Stomach (tissue), 19 donors: ENCODE measurements at places on chromosomes 3 and 15. TPM values are rescaled to one million over a fixed set of nuclear protein-coding genes. Genes with fewer than 3 reads are reported as not detected.

Gene SCN5A
- 0.14 TPM for total RNA-seq

Gene AMT
- 24.2 TPM for total RNA-seq

DNA sequence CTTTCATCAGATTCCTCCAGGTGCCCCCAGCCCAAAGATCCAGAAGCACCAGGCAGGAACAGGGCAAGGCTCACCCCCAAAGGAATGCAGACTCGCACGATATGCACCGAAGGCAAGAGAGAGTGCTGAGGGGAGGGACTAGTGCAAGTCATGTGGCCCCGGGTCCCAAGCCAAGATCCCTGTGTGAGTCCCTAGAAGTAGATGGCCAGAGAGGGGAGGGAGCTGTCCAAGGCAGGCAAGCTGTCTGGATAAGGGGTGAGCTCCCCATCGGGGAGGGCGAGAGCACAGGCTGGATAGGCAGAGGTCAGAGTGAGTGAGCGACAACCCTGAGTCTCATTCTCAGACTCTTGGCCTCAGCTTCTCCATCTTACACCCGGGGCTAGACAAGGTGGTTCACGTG is 171.5 kb upstream of the LINGO1 start:
- peaks cover 3% of the 10 kb centered on the region for H3K27me3 ChIP-seq
- no peak overlapping the region for H3K27ac ChIP-seq
- DNase-seq: no peak
- H3K36me3 ChIP-seq: no peaks in the 10 kb centered on the region
- no peaks in the 10 kb centered on the region for H3K4me1 ChIP-seq
- no peak overlapping the region for H3K4me3 ChIP-seq

GRCh38 chr3:132047209-132047608 is 12.4 kb upstream of the CPNE4 start:
- no peaks in the 10 kb centered on the region for H3K27me3 ChIP-seq
- DNase-seq: no peak
- no peak overlapping the region for H3K27ac ChIP-seq
- no peaks in the 10 kb centered on the region for H3K36me3 ChIP-seq

- no peaks in the 10 kb centered on the region for H3K4me1 ChIP-seq
- H3K27ac ChIP-seq: no peak overlapping the region
- DNase-seq: no peak
- H3K27me3 ChIP-seq: no peaks in the 10 kb centered on the region
These were observed 72.1 kb upstream of the TNIK start for GRCh38 chr3:171532294-171532693.

DNA sequence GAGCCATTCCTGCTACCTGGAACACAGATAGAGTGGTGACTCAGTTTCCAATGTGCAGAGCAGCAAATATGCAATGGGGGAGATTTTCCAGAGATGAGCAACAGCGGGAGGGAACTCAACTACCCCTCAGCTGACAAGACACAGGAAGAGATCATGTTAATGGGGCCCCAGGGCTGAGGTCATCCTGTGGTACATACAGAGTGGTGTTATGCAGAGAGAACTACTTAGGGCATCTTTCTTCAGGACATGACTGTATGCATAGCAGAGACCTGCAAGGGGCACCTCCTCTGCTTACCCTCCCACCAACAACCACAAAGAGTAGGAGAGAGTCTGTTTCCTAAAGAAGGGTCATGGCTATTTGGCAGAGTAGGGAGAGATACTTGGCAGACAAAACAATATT is 6.8 kb upstream of the TBC1D5 start:
- no peaks in the 10 kb centered on the region for H3K4me1 ChIP-seq
- DNase-seq: no peak
- H3K4me3 ChIP-seq: no peak overlapping the region

DNA sequence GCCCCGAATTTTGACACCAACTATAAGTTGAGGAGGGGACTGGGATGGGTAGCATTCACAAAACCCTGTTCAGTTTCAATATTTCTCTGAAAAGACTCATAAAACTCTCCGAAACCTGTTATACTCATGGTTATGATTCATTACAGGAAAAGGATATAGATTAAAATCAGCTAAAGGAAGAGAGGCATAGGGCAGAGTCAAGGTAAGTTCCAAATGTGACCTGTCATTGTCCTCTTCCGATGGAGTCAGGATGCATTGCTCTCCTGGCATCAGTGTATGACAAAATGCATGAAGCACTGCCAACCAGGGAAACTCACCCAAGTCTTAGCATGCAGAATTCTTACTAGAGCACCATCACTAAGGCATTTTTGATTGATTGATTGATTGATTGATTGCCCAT is 525.0 kb upstream of the NAALADL2 start:
- no peak for DNase-seq
- H3K36me3 ChIP-seq: no peaks in the 10 kb centered on the region
- H3K27me3 ChIP-seq: no peaks in the 10 kb centered on the region
- H3K27ac ChIP-seq: no peak overlapping the region
- H3K4me1 ChIP-seq: no peaks in the 10 kb centered on the region

DNA sequence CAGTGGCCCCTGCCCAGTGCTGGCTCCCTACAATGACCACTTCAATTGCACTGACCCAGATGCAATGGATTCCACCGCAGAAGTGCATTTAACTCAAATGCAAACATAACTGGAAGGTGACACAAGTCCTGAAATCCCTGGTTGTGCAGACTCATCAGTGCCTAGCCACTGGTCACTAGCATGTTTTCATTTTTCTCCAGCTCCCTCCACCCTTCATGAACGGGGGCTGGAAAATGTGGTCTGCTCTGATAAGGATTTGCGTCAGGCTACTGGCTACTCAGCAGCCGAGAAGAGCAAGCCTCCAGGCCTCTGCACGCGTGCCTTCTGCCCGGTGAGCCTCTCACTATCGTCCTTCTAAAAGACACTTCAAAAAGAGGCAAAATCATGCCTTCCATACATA is 27.4 kb upstream of the FURIN start:
- DNase-seq: no peak
- H3K27me3 ChIP-seq: no peaks in the 10 kb centered on the region
- H3K36me3 ChIP-seq: no peaks in the 10 kb centered on the region
- no peak overlapping the region for H3K27ac ChIP-seq
- H3K4me1 ChIP-seq: peaks cover 12% of the 10 kb centered on the region

DNA sequence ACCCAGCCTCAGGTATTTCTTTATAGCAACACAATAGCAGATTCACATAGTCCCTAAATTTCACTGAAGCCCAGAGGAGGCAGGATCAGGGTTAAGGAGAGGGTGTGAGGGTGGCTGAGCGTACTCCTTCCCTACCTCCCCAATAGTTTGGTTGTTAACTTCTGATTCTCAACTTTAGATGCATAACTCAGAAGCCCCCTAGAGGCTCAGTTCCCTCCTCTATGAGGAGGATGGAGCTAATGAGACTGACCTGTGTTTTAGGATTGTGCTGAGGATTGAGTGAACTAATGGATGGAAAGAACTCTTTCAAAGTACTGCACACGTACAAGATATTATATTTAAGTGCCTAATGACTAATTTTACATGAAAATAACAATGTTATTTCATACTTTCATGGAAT is 249.3 kb upstream of the SOX14 start:
- H3K4me1 ChIP-seq: no peaks in the 10 kb centered on the region
- no peak for DNase-seq
- no peaks in the 10 kb centered on the region for H3K36me3 ChIP-seq
- no peak overlapping the region for H3K27ac ChIP-seq
- H3K27me3 ChIP-seq: no peaks in the 10 kb centered on the region
- H3K4me3 ChIP-seq: no peak overlapping the region
